Stimulated activated CD8-positive, alpha-beta memory T cell treated with anti-CD3 and anti-CD28 coated beads, Interleukin-7, amount 100 ng/mL, for 1 hour (primary cell): ENCODE measurements at places on chromosomes 12 and 14.

- DNase-seq: no peak
Measured at GRCh38 chr12:94761559-94761958, 111.2 kb upstream of the TMCC3 start.

DNA sequence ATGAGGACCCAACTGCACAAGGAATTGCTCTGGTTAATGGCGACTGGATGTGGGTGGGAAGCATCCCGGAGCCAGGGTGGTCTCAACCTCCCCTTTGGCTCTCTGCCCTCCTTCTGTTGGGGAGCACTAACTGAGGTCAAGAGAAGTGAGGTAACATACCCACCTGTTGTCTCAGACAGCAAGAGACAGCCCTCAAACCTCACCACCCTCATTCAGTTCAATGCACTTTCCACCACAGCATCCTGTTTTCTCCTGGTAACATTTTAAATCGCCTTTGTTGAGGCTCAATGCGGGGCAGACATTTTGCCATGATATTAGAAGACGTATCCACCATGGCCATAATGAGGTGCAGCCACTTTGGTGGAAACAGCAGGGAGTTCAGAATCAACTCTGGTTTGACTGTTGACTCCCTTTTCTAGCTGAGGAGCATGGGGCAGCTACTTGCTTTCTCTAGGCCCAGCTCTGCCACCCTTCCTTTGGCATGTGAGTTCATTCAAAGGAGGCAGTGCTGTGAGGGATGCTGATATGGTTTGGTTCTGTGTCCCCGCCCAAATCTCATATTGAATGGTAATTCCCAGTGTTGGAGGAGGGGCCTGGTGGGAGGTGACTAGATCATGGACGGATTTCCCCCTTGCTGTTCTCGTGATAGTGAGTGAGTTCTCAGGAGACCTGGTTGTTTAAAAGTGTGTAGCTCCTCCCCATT lies 338.6 kb downstream of the PCNX1 start:
- no peak for DNase-seq

GRCh38 chr12:93043192-93043876 lies 114.2 kb upstream of the EEA1 start:
- no peak for DNase-seq

DNA sequence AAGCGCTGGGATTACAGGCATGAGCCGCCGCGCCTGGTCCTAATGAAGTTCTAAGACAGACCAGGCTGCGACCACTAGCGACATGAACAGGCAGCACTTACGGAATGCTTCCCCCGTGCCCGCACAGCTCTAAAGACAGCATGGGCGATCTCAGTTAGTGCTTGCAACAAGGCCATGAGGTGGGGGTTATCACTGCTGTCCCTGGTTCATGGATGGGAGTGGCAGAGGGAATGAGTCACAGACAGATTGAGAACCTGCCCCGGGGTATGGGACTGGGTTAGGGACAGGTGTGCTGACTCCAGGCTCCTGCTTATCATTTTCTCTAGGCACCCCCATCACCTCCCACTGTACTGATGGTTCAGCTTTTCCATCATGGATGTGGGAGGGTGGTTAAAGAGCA lies 160.9 kb downstream of the VRK1 start:
- no peak for DNase-seq

- DNase-seq: no peak
Measured at GRCh38 chr14:106840991-106841390, 1314.6 kb downstream of the TMEM121 start.

- no peak for DNase-seq
Measured at GRCh38 chr14:53500191-53500590, 347.1 kb upstream of the DDHD1 start.

- DNase-seq: no peak
Measured at GRCh38 chr12:46977871-46978375, 101.5 kb upstream of the PCED1B start.

- DNase-seq: no peak
Measured at GRCh38 chr12:110819646-110820045, 27.1 kb upstream of the CCDC63 start.

DNA sequence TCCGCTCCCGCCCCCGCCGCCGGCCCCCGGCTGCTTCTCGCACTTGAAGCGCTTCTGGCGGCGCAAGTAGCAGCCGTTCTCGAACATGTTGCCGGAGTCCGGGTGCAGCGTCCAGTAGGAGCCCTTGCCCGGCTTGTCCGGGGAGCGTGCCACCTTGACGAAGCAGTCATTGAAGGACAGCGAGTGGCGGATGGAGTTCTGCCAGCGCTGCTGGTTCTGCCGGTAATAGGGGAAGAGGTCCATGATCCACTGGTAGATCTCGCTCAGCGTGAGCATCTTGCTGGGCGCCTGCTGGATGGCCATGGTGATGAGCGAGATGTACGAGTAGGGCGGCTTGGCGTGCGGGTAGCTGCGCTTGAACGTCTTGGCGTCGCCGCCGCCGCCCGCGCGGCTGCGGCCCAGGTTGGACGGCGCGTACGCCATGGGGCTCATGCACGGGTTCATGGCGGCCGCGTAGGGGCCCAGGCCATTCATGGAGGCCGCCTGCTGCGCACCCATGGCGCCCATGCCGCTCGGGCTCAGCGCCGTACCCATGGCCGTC lies 3.0 kb downstream of the FOXA1 start:
- DNase-seq: no peak

- no peak for DNase-seq
Measured at GRCh38 chr12:65557438-65558181, 266.7 kb upstream of the HMGA2 start.

DNA sequence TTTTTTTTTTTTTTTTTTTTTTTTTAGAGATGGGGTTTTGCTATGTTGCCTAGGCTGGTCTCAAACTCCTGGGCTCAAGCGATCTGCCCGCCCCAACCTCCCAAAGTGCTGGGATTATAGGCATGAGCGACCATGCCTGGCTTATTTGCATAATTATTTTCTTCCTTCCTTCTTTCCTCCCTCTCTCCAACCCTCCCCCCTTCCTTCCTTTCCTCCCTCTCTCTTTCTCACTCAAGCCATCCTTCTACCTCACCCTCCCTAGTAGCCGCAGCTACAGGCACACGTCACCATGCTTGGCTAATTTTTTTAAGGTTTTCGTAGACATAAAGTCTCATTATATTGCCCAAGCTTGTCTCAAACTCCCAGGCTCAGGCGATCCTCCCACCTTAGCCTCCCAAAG lies 83.8 kb downstream of the PEBP1 start:
- no peak for DNase-seq
